ENCODE measurements at places on chromosomes 1 and 21.

DNA sequence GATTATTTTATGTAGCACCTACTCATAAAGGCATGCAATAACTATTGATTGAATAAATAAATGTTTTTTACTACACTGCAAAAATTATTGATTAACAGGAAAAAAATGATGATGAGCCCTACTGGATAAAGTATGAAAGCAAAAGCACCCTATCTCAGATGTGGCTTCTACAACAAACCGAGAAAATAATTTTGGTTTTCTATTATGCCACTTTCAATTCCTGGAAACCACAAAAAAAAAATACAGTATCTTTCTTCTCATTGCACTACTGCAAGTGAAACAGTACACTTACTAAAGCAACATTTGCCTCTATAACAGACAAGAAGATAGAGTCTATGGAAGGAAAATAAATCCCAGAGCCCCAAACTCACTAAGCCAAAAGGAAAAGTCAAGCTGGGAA, 1882.4 kb downstream of the NCAM2 start:
- no peak for DNase-seq

DNA sequence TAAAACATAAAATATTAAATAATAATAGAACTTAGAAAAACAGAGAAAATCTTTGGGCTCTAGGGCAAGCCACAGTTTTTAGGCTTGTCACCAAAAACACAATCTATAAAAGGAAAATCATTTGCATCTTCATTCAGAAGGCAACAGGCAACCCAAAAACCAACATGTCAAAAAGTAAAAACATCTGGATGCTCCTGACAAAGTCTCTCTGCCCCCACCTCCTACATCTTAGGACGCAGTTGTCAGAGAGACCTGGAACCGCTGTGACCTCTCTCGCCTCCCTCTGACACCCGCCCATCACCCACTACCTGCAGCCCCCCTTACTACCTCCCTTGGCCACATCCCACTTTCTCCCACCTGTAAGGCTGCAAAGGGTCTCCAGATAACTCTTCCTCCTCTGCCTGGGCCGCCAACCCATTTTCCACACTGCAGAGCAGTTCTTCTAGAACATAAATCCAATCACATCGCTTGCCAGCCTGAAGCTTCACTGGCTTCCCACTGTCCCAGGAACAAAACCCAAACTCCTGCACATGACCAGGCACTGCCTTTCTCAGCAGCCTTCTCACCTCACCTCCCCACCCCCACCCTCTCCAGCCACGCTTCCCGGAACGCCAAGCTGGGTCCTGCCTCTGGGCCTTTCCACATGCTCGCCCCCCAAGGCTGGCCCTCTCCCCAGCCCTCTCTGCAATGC, 14.7 kb downstream of the PRDM15 start:
- no peak for DNase-seq

GRCh38 chr1:39438042-39438441, 53.4 kb upstream of the BMP8A start:
- DNase-seq, result no peak

DNA sequence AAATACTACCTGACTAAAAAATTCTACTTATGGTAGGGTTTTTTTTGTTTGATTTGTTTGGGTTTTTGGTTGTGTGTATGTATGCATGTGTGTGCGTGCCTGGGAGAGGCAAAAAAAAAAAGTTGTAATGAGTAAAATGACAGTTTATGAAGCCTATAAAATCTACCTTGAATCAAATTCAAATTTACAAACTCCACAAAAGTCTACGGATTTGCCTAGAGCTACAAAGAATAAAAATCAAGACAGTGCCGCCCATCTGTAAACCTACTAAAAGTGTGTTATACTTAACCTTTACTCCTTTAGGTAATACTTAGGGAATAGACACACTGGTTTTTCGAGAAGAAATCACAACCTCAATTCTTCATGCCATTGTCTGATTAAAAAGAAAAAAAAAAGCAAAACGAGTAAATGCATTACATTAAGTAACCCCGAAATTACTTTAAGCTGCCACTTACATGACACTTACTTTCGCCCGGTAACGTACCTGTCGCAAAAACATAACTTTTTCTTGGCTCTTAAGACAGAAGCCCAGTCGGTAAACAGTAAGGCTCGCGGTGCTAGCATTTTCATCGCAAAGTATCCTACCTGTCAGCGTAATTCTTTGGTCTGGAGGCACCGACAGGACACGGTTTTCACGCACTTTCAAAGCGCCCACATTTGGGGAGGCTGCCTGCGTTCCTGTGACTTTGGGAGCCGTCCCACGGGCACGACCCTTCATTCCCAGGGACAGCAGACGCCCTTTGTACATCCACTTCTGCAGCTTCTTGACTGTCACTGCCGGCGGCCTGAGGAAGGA, 951 bp downstream of the SYDE2 start:
- DNase-seq, result no peak

DNA sequence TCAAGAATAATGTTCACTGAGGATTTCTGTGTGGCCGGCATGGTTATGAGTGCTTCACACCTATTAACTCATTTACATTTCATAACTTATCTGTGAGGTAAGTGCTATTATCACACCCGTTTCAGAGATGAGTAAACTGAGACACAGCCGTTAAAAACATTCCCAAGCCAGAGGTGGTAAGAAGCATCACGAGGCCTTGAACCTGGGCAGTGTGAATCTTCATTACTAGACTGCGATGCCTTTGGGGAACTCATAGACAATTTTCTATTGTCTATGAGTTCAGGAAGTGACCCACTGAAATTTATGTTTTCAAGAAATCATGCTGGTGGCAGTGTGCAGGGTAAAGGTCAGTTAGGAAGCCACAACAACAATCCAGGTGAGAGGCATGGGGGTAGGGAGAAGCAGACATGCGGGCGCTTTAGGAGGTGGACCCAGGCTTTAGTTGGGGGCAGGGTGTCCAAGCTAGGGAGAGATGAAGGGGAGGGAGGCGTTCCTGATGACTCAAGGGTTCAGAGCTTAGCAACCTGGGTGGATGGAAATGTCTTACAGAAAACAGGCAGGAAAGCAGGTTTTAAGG, 14.5 kb downstream of the GNG12 start:
- DNase-seq, result no peak

GRCh38 chr1:13807209-13807608, 107.2 kb downstream of the PRDM2 start:
- DNase-seq, result no peak

Measured in activated T-cell treated with anti-CD3 and anti-CD28 coated beads for 48 hours (primary cell).